ENCODE measurements at places on chromosomes 6 and 20. TPM values are rescaled to one million over a fixed set of nuclear protein-coding genes. Genes with fewer than 3 reads are reported as not detected.

Gene BCAS1
- not detected for total RNA-seq

Gene ZC3H12D
- total RNA-seq, result 0.10 TPM

Gene PRPH2
- total RNA-seq, result 0.12 TPM

Gene BHLHE23
- total RNA-seq, result not detected

Gene BPIFB2
- total RNA-seq, result not detected

Gene HBS1L
- total RNA-seq, result 34.4 TPM

Gene C6orf58
- 0.15 TPM for total RNA-seq

Gene RAD21L1
- total RNA-seq, result not detected

Gene ENPP5
- 0.39 TPM for total RNA-seq

Gene SAMD5
- total RNA-seq, result 0.12 TPM

Gene MAP3K7
- 22.3 TPM for total RNA-seq

Gene MRPL2
- total RNA-seq, result 26.8 TPM

Gene FNDC11
- total RNA-seq, result 0.12 TPM

Gene PAX1
- total RNA-seq, result not detected
